ENCODE measurements at places on chromosomes 6 and 20. TPM values are rescaled to one million over a fixed set of nuclear protein-coding genes. Genes with fewer than 3 reads are reported as not detected.

The KCNQ5 gene
- 5.2 TPM for total RNA-seq

The NKX2-4 gene
- total RNA-seq, result not detected

- no peak for DNase-seq
Observed at GRCh38 chr6:143561105-143561704, 49.7 kb upstream of the FUCA2 start.

The FGD2 gene
- total RNA-seq, result not detected

The ZNF292 gene
- total RNA-seq, result 108 TPM

DNA sequence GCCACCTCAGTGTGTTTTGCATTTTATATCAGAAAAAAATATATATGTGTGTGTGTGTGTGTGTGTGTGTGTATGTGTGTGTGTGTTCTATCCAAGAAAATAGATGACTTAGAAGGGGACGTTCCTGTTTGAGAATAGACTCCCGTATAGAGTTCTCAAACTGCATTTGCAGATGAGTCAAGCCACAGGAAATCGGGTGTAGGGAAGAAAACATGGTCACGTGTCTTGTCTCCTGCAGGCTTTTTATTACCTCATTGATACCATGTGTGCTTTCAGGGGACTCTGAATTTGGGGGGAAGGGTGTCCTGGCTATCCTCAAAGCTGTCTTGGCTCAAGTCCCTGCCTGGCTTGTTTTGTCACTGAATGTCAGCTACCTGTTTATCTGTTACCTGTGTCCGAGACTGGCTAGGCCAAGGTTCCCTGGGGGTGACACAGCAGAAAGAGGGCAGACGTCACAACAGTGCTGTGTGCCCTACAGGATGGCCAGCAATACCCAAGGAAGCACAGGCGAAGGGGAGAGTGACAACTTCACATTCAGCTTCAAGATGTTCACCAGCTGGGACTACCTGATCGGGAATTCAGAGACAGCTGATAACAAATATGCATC, 55.7 kb upstream of the NOP56 start:
- DNase-seq, result no peak
